ENCODE measurements at places on chromosomes 6 and 20.

DNA sequence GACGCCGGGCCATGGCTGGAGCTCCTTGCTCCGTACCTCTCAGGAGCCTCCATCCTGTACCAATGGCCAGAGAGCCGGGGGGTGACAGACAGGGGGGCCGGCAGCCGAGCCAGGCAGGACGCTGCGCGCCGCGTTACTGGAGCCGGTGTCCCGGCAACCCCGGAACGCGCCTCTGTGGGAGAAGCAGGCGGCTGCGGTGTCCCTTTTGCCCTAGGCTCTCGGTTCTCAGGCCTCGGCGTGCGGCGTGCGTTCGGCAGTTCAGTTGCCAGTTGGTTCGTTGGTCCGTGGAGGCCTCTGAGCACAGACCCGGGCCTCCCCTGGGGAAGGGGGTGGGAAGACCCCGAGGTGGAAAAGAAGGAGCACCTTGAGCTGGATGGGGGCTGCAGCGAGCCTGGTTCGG, at the start of gene SPATS1:
Gene SPATS1, plus strand, starts transcription at position 162 of the 400 bp plus-strand sequence. CDS start 446 bp downstream, outside the sequence.
- DNase-seq: no peak

DNA sequence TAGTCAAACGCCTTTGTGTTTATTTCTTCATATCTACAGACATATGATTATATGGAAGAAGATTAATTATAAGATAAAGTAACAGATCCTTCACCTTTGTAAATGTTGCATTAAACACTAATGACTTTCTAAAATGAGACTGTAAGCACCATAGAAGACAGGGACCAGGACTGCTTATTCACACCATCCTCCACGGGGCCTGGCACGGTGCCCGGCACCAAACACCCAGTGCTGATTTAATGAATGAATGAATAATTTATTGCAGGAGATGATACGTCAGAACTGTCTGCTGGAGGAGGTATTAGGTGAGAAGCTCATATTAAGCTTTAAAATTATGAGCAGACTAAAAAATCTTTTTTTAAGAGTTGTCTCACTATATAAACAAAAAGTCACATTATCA, 88.3 kb downstream of the SLX4IP start:
- no peak for DNase-seq

- DNase-seq: peak; percentile 22
Measured at GRCh38 chr6:11535801-11536230, 1.7 kb upstream of the TMEM170B start.

DNA sequence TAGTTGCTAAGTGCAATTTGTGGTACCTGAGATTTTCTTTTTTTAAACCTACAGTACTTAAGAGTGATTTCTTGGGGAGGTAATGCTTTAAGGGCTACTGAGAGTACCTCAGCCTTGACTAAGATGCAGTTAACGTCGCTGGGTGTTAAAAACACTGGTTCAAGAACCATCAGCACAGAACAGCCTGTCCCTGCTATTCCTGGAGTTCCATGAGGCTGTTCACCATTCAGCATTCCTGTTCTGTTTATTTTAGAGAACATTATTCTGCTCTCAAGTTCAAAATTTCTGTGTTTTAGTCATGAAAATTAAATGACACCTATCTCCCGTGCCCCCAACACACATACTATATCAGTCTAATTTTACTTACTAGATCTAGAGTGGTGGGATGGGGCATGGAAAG, 1.7 kb upstream of the PRELID3B start:
- no peak for DNase-seq

DNA sequence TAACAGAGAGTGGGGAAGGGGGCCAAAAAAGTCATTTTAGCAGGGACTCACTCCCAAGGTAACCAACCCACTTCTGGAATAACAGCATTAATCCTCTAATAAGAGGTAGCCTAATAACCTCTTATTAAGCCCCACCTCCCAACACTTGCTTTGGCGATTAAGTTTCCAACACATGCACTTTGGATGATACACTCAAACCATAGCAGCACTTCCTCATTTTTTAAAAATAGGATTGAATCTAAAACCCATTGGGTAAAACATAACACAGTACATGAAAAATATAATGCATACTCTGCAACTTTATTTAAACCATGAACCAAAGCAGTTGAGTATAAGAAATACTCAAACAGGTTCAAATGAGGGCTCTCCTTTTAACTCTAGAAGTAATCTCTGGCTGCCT, 318.3 kb downstream of the HACE1 start:
- DNase-seq: no peak

GRCh38 chr6:80478030-80478429, 371.6 kb downstream of the BCKDHB start:
- no peak for DNase-seq

DNA sequence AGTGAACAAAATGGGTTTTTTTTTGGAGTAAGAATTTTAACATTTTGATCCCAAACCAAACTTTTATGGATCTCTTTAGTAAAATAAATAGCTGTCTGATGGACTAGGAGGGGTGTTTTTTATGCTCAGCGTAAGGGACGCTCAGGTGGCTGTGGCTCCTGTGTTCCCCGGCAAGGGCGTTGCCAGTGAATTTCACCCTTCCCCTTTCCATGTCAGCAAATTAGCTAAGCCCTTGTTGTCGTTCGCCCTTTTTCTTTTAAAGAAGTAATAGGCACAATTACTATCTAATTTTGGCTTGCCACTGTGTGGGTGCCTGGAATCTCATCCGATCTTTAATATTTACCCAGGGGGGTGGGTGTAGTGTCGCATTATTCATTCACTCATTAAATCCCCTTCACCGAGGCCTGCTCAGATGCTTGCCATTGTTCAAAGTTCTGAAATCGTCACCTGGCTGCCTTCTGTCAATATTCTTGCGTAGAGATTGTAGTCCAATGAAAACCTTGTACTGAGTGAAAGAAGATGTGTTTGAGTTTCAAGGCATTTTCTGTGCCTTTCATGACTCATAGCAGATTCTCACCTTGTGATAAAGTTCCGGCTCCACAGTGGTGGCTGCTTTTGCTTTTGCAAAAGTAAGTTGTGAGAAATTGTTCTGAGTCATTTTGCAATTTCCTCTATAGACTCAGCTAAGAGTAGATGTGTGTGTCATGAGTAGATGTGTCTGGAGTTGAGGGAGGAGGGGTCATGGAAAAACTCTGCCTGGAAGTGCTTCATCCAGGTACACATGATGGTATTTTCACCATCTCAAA, 40.0 kb upstream of the CLDN20 start:
- peak; percentile 78 for DNase-seq

- no peak for DNase-seq
Measured at GRCh38 chr6:57265755-57266221, 43.7 kb upstream of the RAB23 start.

- DNase-seq: no peak
Measured at GRCh38 chr20:58482416-58482815, 32.8 kb downstream of the APCDD1L start.

DNA sequence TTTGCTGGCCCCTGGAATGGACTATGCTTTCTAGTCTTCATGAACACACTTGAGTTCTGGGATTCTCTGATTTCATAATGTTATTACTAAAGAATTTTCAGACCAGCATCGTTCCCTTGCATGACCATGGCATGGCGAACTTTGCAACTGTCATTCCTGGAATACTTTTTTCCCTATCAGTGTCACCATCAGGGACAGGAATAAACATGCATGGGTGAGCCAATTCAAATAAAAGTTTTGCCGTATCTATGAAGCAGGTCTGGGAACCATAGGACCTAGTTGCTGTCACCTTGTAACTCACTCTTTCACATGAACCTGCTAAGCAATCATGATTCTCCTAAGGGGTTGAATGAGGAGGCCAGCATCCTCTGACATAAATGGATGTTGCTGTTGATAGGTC, 68.2 kb upstream of the AGPAT4 start:
- DNase-seq: no peak

DNA sequence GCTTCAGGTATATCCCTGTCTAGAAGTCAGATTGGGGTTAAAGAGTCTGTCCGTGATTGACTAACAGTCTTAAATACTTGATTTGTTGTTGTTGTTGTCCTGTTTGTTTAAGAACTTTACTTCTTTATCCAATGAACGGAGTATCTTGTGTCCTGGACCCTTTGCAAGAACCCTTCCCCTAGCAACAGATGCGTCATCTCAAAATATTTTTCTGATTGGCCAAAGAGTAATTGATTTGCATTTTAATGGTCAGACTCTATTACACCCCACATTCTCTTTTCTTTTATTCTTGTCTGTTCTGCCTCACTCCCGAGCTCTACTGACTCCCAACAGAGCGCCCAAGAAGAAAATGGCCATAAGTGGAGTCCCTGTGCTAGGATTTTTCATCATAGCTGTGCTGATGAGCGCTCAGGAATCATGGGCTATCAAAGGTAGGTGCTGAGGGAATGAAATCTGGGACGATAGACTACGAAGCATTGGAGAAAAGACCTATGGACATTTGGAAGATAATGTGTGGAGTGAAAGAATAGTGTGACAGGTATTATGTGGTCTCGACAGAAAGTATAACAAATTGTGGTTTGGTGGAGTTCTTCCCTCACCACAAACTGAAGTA, at the start of gene HLA-DRA:
Gene HLA-DRA, plus strand, starts transcription at position 286 of the 613 bp plus-strand sequence. Its CDS starts 64 bp downstream, at position 350.
- DNase-seq: peak; percentile 15

- DNase-seq: no peak
Measured at GRCh38 chr6:34143884-34144580, 1.9 kb downstream of the GRM4 start.

Data from epithelial cell of proximal tubule (primary cell).